ENCODE measurements at places on chromosomes 7 and 10.
A peak's percentile ranks its signal among the peaks of the same experiment; 100 is the strongest.

DNA sequence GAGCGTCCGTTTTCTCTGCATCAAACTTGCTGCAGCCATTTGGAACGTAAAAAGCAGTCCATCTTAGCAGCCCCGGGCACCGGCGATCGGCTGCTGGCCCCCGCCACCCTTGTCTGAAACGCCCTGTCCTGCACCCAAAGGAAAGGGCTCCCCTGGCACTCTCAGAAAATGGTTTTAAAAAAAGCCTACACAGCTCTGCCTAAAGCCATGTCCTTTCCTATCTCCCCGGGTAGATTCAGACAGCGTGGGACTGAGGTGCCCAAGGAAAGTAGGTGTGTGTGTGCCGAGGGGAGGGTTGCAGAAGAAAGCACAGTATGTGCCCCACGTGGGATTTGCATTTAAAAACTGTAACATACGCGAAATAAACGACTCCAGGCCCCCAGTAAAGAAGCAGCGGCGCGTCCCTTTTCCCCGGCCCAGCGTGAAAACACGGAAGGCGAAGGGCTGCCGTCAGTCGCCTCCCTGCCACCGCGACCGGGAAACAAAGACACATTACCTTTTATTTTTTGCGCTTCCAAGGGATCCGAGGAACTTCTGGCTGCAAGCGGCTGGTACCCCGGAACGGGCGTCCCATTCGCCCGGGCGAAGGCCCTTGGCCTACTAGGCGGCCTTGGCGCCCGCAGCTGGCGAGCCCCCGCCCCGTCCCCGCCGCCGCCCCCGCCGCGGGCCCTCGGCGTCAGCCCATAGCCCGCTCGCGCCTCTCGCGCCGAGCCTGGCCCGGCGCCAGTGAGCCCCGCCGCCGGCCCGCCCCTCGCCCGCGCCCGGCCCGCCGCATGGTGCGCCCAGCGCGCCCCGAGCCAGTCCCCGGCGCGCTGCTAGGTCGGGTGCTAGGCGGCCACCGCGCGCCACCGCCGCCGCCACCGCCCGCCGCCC lies 304.6 kb downstream of the PRPF18 start:
- H3K36me3 ChIP-seq, result peaks cover 4% of the 10 kb centered on the region
- no peak for DNase-seq

GRCh38 chr10:131314799-131315198 lies 3.3 kb upstream of the TCERG1L start:
- H3K27ac ChIP-seq, result no peak overlapping the region
- no peak for DNase-seq
- H3K27me3 ChIP-seq, result peaks cover 66% of the 10 kb centered on the region
- H3K4me3 ChIP-seq, result no peak overlapping the region
- no peaks in the 10 kb centered on the region for H3K4me1 ChIP-seq

- peaks cover 2% of the 10 kb centered on the region for H3K4me1 ChIP-seq
- H3K36me3 ChIP-seq, result no peaks in the 10 kb centered on the region
- peaks cover 7% of the 10 kb centered on the region for H3K27me3 ChIP-seq
- no peak for DNase-seq
- no peak overlapping the region for H3K27ac ChIP-seq
- H3K4me3 ChIP-seq, result no peak overlapping the region
Observed at GRCh38 chr10:6490614-6491013, 89.5 kb downstream of the PRKCQ start.

- no peak for DNase-seq
- no peaks in the 10 kb centered on the region for H3K36me3 ChIP-seq
- H3K27ac ChIP-seq, result no peak overlapping the region
- no peaks in the 10 kb centered on the region for H3K4me1 ChIP-seq
- no peaks in the 10 kb centered on the region for H3K27me3 ChIP-seq
Observed at GRCh38 chr10:34216348-34216945, 598.6 kb downstream of the PARD3 start.

- no peaks in the 10 kb centered on the region for H3K4me1 ChIP-seq
- no peak overlapping the region for H3K4me3 ChIP-seq
- H3K36me3 ChIP-seq, result no peaks in the 10 kb centered on the region
- H3K27me3 ChIP-seq, result no peaks in the 10 kb centered on the region
- DNase-seq, result no peak
- H3K27ac ChIP-seq, result no peak overlapping the region
Observed at GRCh38 chr10:51289519-51289918, 215.2 kb downstream of the PRKG1 start.

DNA sequence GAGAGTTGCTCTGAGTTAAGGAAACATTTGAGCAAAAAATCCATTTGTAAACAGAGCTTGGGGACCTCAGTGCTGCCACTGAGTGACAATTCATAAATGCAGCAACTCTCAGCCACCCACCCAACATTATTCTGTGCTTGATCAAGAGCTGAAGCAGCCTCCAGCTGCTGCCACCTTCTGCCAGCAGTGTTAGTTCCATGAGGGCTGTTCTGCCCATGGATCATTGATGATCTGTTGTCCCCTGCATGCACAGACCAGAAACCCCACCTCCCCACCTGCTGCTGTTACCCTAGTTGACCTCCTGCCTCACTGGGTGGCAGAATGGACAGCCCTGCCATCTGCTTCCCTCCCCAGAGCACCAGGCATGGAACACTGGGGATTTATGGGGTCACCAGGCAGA lies 305.4 kb downstream of the KCNMA1 start:
- H3K4me1 ChIP-seq, result no peaks in the 10 kb centered on the region
- H3K27ac ChIP-seq, result no peak overlapping the region
- H3K36me3 ChIP-seq, result no peaks in the 10 kb centered on the region

- H3K27me3 ChIP-seq, result no peaks in the 10 kb centered on the region
- H3K4me1 ChIP-seq, result no peaks in the 10 kb centered on the region
- H3K36me3 ChIP-seq, result peaks cover 5% of the 10 kb centered on the region
- no peak for DNase-seq
- H3K4me3 ChIP-seq, result no peak overlapping the region
Observed at GRCh38 chr10:6465437-6465836, 114.6 kb downstream of the PRKCQ start.

DNA sequence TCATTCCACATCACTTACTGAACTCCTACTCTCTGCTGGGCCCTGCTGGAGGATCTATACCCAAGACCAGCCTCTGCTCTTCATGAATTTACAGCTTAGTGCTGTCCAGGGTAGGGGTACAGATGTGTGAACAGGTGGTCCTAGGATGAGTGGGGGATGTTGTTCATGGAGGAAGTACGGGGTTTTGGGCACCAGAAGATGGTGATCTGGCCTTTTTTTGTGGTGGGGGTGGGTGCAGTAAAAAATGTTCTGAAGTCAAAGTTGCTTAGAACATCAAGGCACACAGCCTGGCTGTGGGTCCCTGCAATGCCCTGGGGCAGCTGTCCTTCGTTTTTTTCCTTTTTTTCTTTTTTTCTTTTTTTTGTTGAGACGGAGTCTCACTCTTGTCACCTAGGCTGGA lies 34.2 kb upstream of the GNA12 start:
- H3K4me3 ChIP-seq, result no peak overlapping the region
- no peaks in the 10 kb centered on the region for H3K27me3 ChIP-seq
- DNase-seq, result no peak

- H3K36me3 ChIP-seq, result no peaks in the 10 kb centered on the region
- H3K27me3 ChIP-seq, result no peaks in the 10 kb centered on the region
- H3K4me1 ChIP-seq, result no peaks in the 10 kb centered on the region
- no peak for DNase-seq
- no peak overlapping the region for H3K4me3 ChIP-seq
- H3K27ac ChIP-seq, result no peak overlapping the region
Observed at GRCh38 chr10:36003688-36004087, 361.6 kb upstream of the FZD8 start.

DNA sequence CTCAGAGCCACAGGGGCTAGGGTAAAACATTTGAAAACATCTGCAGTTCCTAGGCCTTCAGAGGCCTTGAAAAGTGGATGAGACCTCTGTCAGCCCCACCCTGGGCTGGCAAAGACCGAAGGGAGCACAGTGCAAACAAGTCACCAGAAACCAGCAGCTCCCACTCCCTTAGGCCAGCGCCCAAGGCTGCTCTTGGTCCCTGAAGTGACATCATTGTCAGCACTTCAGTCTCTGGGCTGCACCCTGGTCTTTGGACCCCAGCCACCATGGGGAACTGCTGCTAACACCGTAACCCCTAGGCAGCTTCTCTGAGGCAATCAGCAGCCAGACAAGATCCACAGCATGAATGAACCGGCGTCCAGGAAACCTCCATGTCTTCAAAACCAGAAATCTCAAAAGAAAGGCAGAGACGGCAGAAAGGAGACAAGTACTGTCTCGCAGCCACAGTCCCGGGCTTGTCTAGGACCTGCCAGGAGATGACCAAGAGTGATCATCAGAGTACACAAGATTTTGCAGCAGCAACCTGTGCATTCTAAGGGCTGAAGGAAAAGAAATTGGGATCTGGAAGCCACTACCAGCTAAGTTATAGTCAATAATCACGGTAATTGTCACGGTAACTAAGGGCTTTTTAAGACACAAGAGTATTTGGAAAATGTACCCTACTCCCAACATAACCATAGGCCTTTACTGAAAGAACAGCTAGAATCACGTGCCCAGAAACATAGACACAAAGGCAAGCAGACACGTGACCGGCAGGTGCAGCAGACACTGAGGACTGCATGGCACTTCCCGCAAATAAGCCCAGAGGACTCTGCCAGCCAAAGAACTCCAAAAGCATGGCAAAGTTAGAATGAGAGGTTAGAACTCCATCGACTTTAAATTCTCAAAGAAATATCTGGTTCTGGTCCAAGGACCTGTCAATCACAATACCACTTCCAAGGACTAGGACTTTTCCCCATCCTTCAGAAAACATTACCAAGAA lies 23.3 kb downstream of the CPXM2 start:
- no peak overlapping the region for H3K27ac ChIP-seq
- no peak for DNase-seq
- peaks cover 28% of the 10 kb centered on the region for H3K27me3 ChIP-seq
- no peak overlapping the region for H3K4me3 ChIP-seq

- peaks cover 2% of the 10 kb centered on the region for H3K4me1 ChIP-seq
- DNase-seq, result no peak
- H3K27me3 ChIP-seq, result no peaks in the 10 kb centered on the region
Observed at GRCh38 chr7:131131746-131132431, 195.8 kb upstream of the MKLN1 start.

- H3K4me1 ChIP-seq, result no peaks in the 10 kb centered on the region
- H3K36me3 ChIP-seq, result no peaks in the 10 kb centered on the region
- no peak for DNase-seq
Observed at GRCh38 chr10:122454603-122455080, at the start of gene ARMS2. Gene ARMS2, plus strand, starts transcription at chr10:122454653. Its CDS starts 75 bp downstream, at chr10:122454728.

DNA sequence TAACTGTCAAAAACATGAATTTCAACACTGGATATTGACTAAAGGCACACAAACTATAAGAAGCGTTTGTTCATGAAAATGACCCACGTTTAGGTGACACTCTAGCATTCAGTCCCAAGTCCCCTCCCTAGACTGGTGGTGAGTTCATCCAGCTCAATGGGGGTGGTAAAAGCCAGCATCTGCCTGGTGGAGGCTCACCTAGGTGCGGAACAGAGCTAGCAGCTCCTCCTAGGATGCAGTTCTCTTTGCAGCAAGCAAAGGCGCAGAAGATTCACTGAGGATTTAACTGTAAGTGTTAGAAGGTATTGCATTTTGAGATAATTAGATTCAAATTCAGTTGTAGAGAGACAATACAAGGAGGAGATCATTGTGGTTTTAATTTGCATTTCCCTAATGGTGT lies 87.6 kb downstream of the VSTM2A start:
- no peak overlapping the region for H3K27ac ChIP-seq
- no peaks in the 10 kb centered on the region for H3K4me1 ChIP-seq
- H3K36me3 ChIP-seq, result no peaks in the 10 kb centered on the region
- H3K4me3 ChIP-seq, result no peak overlapping the region
- no peaks in the 10 kb centered on the region for H3K27me3 ChIP-seq
- no peak for DNase-seq

- no peak overlapping the region for H3K27ac ChIP-seq
- H3K4me3 ChIP-seq, result no peak overlapping the region
- H3K27me3 ChIP-seq, result peaks cover 17% of the 10 kb centered on the region
Observed at GRCh38 chr10:77939561-77940001, 13.0 kb upstream of the DLG5 start.

DNA sequence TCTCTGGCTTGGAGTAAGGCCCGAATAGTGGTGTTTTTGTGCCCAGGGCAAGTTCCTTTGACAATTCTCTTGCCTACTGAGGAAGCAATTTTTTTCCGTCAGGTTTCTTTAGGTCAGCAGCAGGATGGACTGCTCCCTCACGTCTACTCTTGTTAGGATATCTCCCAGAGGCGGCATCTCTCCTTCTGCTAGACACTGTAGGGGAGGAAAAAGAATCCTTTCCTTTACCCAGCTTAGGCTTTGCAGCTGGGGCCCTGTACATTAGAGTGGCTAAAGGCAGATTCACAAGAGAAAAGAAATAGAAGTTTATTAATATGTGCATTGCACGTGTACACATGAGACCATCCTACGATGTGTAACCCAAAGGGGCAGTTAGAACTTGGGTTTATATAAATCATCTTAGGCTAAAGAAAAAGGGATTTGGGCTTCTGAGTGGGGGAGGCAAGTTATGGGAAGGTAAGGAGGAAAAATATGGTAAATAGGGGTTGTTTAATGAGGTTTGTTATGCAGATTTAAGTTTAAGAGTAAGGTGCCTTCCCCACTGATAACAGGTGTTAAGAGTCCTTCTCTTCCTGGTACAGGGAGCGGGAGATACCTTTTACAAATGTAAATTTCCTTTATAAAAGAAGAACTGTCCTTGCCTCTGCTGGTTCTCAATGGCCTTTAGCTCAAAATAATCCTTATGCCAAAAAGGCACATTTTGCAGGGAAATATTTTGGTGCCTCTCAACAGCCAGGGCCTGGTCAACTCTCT lies 156.4 kb downstream of the AOAH start:
- DNase-seq, result no peak
- H3K4me1 ChIP-seq, result peaks cover 9% of the 10 kb centered on the region
- no peak overlapping the region for H3K27ac ChIP-seq
- no peaks in the 10 kb centered on the region for H3K36me3 ChIP-seq

DNA sequence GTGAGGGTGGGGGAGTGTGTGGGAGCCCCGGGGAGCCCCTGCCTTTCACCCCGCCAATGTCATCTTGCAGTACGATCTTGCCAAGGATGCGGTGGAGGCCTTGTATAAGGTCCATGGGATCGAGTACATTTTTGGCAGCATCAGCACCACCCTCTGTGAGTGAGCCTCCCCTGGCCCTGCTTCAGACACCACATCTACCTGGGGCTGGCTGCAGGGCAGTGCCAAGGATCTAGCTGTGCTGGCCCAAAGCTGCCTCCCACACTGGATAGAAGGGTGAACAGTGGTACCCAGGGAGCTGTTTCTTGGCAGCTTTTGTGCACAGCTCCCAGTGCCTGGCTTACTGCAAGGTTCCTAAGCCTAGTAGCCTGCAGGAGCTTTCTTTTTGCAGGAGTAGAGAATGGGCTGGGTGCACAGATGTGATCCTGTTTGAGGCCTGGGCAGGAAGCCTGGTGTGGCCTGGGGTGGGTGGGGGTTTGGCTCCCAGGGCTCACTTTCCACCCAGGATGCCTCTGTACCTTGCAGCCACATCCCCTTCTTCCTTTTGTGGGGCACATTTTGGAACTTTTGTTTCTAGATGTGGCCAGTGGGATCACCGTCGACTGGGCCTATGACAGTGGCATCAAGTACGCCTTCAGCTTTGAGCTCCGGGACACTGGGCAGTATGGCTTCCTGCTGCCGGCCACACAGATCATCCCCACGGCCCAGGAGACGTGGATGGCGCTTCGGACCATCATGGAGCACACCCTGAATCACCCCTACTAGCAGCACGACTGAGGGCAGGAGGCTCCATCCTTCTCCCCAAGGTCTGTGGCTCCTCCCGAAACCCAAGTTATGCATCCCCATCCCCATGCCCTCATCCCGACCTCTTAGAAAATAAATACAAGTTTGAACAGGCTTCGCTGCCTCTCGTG lies 12.2 kb upstream of the CPA1 start:
- H3K36me3 ChIP-seq, result no peaks in the 10 kb centered on the region
- H3K4me1 ChIP-seq, result no peaks in the 10 kb centered on the region
- no peak overlapping the region for H3K27ac ChIP-seq
- no peak for DNase-seq

- peak overlapping the region; percentile 75 for H3K27ac ChIP-seq
- peak; percentile 24 for DNase-seq
- no peaks in the 10 kb centered on the region for H3K27me3 ChIP-seq
- peaks cover 9% of the 10 kb centered on the region for H3K4me1 ChIP-seq
- H3K36me3 ChIP-seq, result peaks cover 52% of the 10 kb centered on the region
Observed at GRCh38 chr7:16619979-16620408, 25.6 kb downstream of the ANKMY2 start.

All from stimulated activated naive B cell treated with anti-CD40 and anti-IgM and Interleukin-4, amounts not matched to agents 10 μg/mL and 1 μg/mL and 100 μg/mL, for 72 hours (primary cell).